ENCODE measurements at places on chromosomes 7 and 10.

GRCh38 chr10:51691135-51691534 is 8.3 kb downstream of the CSTF2T start:
- DNase-seq = no peak

GRCh38 chr7:51459809-51460208 is 143.2 kb upstream of the COBL start:
- no peak for DNase-seq

DNA sequence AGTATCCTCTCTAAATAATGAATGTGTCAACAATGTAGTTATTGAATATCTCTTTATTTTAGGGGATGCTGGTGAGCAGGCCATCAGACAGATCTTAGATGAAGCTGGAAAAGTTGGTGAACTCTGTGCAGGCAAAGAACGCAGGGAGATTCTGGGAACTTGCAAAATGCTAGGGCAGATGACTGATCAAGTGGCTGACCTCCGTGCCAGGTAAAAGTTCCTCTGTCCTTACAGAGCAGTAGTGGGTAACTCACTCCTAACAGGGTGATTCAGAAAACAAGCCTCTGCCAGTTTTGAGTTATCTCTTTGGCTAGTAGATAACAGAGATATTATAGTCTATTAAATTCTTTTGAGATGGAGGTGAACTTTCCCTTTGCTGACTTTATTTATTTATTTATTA is 67.3 kb downstream of the AP3M1 start:
- DNase-seq = no peak

DNA sequence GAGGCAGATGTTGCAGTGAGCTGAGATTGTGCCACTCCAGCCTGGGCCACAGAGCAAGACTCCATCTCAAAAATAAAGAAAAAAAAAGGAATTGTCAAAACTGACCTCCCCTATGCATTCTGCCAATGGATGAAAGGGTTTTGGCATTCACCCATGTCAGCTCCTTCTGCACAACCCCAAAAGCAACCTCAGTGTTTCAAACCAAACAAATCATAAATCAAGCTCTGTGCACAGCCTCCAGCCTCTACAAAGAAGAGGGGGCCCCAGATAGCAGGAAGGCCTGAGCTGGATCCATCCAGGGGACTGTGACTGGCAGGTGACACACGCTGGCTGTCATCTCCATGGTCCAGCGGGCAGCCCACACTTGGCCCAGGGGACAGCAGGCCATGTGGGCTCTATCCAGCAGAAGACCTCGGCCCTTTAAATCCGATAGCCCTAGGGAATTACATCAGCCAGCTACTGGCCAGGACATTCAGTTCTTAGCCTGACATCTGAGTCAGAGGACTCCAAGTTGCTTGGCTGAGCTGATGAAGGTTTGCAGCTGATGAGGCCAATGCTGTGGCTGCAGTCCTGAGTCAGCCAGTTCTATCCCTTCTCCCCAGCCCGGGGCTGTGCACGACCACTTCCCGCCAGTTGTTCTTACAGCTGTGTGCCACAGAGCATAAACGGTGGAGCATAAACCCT is 52.0 kb upstream of the FIGNL1 start:
- no peak for DNase-seq

GRCh38 chr7:47704936-47705335 is 123.0 kb upstream of the TNS3 start:
- DNase-seq = no peak

DNA sequence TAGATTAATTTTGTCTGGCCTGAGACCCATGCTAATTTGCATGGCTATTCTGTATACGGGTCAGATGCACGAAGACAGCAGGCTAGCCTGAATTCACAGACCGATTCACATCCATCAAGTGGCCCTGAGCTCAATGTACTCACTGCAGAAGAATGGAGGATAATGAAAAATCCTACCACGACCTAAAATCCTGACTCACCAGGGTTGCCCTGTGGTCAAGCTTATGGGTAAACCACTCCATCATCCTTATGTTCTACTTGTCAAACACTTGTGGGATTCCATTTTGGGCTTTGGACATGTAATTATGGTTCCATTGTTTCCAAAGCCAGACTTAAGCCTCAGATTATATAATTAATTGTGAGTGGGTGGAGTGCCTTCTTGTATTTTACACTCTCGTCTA is 110.4 kb upstream of the ZNF438 start:
- DNase-seq = no peak

GRCh38 chr7:141439776-141440175 is 111.4 kb upstream of the AGK start:
- DNase-seq = no peak

DNA sequence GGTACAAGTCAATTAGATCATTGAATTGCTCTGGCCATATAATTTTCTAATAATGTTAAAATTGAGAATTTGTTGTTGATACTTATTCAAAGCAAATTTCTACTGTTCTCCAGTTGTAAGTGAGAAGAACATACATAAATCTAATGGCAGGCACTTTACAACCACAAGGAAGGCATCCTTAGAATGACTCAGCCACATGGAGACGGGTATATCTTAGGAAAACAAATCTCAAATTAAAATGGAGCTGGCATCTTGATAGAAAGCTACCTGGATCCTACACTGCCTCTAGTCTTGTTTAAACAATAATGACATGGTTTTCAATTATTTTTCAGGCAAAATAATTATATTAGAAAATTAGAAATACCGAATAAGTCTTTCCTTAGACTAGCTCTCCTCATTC is 1183.7 kb upstream of the SORCS1 start:
- DNase-seq = no peak

DNA sequence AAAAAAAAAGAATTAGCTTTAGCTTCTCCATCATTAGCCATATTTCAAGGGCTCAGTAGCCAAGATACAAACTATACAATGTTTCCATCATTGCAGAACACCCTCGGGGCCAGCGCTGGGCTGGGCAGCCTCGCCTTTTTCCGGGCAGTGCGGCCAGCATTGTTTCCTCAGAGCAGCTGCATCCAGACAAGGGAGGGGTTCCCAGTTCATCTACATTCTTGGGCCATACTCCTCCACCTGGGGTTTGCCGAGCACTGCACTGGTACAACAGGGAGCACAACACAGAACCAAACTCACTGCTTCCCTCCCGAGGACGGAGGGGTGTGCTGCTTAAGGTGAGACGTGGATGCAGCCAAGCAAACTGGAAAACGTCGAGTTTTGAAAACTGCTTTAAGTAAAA is 2.4 kb upstream of the PKD1L1 start:
- DNase-seq = no peak

GRCh38 chr7:15507171-15507570 is 54.6 kb downstream of the AGMO start:
- DNase-seq = no peak

DNA sequence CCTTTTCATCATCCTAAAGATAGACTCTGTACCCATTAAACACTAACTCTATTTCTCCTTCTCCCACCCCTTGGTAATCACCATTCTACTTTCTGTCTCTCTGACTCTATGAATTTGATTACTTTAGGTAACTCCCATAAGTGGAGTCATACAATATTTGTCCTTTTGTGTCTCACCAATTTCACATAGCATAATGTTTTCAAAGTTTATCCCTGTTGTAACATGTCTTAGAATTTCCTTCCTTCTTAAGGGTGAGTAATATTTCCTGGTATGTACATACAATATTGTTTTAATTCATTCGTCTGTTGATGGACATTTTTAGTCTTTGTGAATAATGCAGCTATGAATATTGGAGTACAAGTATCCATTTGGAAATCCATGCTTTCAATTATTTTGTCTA is 50.9 kb upstream of the CDCA7L start:
- no peak for DNase-seq

GRCh38 chr10:116809483-116810119 is 39.7 kb upstream of the ENO4 start:
- no peak for DNase-seq

DNA sequence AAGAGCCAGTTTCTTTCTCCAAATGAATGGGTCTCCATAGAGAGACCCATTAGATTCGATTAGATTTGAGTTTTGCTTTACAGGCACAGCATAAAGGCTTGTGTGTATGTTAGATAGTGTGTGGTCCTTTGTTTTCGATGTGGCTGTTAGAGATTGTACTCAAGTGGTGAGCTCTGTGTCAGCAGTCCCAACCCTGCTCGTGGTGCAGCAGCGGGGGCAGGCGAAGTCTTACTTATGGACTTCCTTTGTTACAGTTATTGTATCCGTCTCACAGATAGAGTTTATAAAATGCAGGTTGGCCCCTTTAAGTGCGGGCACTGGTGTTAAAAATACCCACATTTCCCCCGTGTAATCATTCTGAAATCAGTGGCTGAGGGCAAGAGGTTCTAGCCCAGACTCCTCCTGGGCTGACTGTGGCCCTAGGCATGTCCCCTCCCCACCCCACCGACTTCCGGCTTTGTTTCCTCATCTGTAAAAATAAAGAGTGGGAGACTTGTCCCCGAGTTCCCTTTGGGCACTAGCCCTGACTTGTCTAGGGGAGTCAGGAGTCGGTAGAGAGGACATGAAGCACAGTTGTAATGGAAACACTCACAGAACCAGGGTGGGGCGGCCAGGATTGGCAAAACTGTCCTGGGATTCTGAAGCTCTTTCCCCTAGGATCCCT is 28.6 kb downstream of the MTURN start:
- DNase-seq = no peak

Data from stimulated activated CD8-positive, alpha-beta memory T cell treated with anti-CD3 and anti-CD28 coated beads, Interleukin-4, amount 100 ng/mL, for 4 hours (primary cell).